ENCODE measurements at places on chromosomes 16 and 17.
A peak's percentile ranks its signal among the peaks of the same experiment; 100 is the strongest.

GRCh38 chr16:75486014-75486675 lies 9.1 kb downstream of the CHST6 start:
- peak; percentile 63 for DNase-seq

DNA sequence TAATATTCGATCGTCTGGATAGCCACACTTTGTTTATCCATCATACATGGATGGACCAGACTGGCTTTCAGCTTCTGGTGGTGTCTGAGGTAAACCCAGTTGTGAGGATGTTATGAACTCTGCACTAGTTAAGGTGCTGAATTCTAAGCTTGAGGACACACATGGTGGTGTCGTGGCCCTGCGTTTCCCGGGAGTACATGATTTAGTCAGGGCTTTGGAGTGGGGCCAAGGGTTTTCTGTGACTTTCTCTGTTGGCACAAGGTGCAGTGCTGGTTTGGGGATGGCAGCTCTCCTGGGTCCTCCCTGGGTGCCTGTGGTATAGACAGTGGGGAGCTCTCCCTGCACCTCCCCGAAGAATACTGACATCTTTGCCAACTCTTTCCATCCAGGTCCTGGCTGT lies 116.6 kb downstream of the SPECC1 start:
- no peak for DNase-seq

- peak; percentile 41 for DNase-seq
Observed at GRCh38 chr17:29722411-29723198, 99.9 kb upstream of the CORO6 start.

GRCh38 chr17:73292031-73292531 lies 19.7 kb downstream of the CDC42EP4 start:
- DNase-seq, result no peak

GRCh38 chr17:18851201-18851600 lies 6.7 kb upstream of the PRPSAP2 start:
- DNase-seq, result no peak

- DNase-seq, result no peak
Observed at GRCh38 chr17:14514973-14515372, 214.1 kb downstream of the HS3ST3B1 start.

- no peak for DNase-seq
Observed at GRCh38 chr17:17792037-17792550, 44.7 kb downstream of the SREBF1 start.

GRCh38 chr17:59331929-59332748 lies 684 bp downstream of the YPEL2 start:
- peak; percentile 57 for DNase-seq

GRCh38 chr16:1613211-1613622 lies 1.1 kb downstream of the CRAMP1 start:
- DNase-seq, result no peak

- peak; percentile 3 for DNase-seq
Observed at GRCh38 chr16:75550211-75550662, 5.8 kb downstream of the TMEM231 start.

DNA sequence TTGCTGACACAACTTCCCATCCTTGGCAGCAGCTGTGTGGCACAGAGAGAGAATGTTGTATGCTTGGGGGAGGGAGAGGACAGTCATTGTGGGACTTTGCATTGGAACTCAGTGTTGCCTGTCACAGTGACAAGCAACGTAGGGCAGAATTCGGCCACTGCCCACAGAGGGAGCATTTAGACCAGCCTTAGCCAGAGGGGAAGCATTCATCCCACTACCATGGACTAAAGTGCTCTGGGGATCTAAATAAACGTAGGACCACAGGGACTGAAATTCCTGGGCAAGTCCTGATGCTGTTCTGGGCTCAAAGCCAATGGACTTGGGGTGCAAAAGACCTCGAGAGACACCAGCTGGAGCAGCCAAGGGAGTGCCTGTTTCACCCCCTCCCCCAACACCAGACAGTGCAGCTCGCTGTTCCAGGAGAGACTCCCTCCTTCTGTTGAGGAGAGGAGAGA lies 44.9 kb downstream of the ABCA8 start:
- DNase-seq, result no peak

GRCh38 chr16:180101-180675 lies at the start of gene HBQ1:
Gene HBQ1 (plus strand): TSS chr16:180459. CDS start chr16:180487, 28 bp downstream.
- DNase-seq, result no peak

DNA sequence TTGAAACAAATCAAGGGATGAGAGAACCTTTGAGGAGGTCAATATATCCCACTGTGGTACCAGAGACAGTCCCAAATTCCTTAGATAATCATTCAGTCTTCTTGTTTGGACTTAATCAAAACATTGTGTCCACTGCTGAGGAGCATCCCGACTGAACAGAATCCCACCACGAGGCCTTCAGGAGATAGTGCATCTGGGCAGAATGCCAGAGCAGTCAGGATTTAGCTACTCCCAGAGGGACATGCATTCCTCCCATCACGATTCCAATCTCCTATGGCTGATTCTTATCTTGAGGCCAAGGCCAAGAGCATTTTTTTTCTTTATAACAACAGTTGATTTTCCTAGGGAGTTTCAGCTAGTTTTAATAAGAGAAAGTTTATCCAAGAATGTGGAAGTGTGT lies 87.4 kb upstream of the COX10 start:
- no peak for DNase-seq

DNA sequence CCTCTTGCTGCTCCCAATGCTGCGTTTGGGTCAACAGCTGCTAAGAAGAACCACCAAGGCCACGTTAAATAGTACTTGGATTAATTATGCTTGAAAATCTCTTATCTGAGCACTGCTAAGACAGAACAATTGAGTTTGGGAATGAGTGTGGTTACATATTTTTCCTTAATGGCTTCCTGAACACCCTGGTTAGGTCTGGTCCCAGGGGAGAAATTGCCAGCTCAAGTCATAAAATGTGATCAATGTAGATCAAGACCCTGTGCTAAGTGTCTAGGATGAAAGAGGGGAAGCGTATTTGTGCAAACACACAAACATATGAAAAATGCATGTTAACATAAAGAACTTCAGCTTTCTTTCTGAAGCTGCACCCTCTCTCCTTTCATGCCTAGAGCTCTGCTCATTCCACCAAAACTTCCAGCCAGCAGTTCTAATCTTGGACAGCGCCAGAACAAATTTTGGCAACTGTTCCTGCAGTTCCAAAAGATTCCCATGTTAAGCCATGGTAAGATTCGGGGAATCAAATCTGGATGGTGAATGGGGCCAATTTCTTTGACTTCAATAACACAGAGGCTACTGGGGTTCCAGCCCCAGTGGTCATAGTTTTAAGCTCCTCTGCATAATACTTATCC lies 72.0 kb downstream of the ZFHX3 start:
- no peak for DNase-seq

GRCh38 chr16:78461087-78461486 lies 361.6 kb downstream of the WWOX start:
- DNase-seq, result no peak

DNA sequence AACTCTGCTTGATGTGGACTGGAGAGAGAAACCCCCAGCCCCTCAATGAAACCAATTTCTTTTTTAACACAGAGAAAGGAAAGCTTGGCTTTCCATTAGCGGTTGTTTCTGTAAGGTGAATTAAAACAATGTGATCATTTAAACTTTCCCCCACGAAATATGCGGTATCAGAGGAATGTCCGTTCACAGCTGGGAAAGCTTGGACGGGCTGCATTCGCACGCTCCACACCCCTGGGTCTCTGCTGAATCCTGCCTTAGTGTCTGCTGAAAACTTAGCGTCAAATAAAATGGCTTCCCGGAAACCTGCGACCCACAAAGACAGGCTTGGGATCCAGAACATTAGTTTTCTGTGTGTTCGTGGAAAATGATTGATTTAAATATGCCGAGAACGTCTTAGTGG lies 71.7 kb downstream of the C16orf95 start:
- no peak for DNase-seq

- DNase-seq, result no peak
Observed at GRCh38 chr16:71464231-71464630, 2.2 kb upstream of the ZNF23 start.

DNA sequence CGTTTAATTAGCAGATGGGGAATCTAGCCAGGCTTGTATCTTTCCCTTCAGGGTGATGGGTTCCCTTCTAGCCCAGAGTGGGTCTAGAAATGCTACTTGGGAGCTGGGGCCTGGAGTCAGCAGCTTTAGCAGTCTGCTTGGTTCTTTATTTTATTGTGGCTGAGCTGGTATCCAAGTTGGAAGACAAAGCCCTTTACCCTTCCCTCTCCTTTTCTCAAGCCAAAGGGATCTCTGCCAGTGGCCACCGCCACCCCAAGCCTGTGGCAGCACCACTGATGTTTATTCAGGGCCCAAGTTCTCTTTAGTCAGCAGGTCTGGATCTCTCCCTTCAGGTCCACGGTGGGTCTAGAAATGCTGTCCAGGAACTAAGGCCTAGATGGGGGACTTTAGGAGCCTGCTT lies 215.2 kb downstream of the SPECC1 start:
- DNase-seq, result no peak

- DNase-seq, result no peak
Observed at GRCh38 chr16:3389663-3390338, 11.0 kb downstream of the ZSCAN32 start.
